ENCODE measurements at places on chromosomes 7 and 10.

DNA sequence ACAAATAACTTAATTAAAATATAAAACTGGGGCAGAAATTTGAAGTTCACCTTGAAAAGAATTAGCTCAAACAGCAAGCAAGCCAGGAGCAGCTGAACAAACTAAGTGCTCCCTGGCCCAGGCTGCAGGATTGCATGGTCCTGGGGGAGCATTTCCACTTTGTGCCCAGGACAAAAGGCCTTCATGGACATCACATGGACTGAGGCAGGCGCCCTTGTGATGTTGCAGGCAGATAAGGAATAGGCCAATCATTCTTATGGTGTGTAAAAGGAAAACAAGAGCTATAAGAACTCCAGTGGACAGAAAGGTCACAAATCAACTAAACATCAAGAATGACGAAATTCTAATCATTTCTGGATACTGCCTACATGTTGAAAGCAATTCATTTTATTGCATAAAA, 17.5 kb upstream of the TECTB start:
- DNase-seq: no peak

DNA sequence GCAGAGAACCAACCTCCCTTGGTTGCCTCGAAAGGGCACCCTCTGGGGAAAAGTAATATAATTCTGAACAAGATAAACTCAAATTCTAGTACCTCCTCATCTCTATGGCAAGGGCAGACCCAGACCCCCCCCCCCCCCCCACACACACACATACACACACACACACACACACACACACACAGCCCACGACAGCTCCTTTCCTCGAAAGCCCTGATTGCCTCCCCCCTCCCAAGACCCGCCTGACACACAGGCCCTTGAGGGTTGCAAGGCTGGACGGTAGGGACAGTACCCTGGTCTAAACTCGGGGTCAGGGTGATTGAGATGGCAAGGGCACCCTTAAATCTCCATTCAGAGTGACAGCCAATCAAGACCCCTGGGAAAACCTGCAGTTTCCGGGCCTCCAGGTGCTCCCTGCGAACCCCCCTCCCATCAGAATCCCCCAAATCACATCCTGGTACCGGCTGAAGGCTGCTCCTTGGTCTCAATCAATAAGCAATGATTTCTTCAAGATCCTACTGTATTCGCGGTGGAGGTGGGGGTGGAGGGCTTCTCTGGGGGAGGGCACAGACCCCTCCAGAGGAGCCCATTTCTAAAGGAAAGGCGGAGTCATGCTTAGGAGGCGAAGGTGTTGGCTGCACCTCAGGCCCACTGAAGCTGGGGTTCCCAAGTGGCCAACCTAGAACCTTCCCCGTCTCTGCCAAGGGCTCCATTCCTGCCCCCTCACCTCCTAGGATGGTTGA, 100.7 kb downstream of the HIP1 start:
- DNase-seq: no peak

DNA sequence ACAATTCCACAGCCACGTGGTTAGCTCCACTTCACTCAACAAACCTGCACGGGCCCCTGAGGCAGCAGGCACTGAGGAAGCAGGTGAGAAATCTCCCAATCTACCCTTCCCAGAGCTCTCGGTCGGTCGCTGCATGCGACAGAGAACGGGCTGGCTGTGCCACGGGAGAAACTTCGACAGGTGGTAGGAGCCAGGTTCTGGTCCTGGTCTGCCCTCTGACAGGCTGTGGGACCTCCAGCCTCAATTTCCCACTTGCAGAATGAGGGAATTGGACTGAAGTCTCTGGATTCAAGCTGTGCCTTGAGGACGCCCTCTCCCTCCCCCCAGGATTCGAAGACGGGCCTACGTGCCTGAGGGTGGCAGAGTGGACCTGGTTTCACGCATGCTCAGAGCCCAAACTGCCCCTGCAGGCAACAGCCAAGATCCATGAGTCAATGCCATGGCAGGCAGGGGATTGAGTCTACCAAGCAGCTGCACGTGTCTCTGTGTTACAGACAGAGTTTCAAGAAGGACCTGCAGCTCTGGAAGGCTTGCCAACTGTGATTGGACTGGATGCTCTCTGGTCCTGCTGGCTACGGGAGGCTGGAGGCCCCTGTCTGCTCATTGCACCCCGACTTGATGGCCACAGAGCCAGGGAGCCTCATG, 215.0 kb downstream of the USP6NL start:
- no peak for DNase-seq

GRCh38 chr10:4372601-4373000, 453.4 kb upstream of the AKR1E2 start:
- DNase-seq: no peak

- no peak for DNase-seq
Measured at GRCh38 chr7:12957487-12957886, 270.1 kb downstream of the ARL4A start.

DNA sequence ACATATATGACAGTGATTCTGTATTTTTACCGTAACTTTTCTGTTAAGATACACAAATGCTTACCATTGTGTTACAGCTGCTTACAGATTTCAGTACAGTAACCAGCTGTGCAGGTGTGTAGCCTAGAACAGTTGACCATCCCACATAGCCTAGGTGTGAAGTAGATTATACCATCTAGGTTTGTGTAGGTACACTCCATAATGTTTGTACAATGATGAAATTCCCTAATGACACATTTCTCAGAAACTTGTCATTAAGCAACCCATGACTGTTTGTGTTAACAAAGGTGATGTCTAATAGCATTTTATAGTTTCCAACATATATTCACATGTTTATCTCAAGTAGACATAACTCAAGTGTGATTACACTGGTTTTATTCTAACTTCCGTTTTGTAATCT, 218.5 kb downstream of the PLXDC2 start:
- no peak for DNase-seq

DNA sequence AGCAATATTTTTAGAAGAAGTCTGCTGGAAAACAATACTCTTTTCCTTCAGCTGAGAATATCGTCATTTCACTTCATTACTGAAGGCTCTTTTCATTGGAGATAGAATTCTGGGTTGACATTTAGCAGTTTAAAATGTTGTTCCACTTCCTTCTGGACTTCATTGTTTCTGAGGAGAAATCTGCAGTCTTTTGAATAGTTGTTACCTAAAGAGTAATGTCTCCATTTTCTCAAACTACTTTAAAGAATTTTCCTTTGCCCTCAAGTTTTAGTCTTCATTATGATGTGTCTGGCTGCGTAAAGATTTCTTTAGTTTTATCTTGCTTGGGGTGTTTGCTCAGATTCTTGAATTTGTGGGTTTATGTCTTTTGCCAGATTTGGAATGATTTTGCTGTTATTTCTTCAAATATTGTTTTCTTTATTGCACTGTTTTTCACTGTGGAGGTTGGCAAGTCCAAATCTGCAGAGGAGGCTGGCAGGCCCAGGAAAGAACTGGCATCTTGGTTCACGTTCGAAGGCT, 136.3 kb downstream of the DNAJB6 start:
- no peak for DNase-seq

DNA sequence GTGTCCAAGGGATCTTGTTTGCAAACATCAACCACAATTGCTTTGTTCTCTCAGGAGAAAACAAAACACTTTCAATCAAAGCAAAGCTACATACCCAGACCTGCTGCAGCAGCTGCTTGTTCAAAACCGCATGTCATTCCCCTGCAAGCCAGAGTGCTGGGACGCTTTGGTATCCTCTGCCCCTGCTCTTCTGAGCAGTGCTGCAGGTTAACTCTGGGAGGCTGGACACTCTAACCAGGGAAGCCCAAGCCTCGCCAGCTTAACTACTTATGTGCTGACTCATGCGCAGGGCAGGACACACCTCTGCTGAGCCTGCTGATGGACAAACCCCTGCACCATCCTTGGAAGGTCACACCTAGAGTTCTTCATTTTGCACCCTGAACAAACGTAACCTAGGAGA, 28.2 kb upstream of the ASAH2 start:
- DNase-seq: no peak

DNA sequence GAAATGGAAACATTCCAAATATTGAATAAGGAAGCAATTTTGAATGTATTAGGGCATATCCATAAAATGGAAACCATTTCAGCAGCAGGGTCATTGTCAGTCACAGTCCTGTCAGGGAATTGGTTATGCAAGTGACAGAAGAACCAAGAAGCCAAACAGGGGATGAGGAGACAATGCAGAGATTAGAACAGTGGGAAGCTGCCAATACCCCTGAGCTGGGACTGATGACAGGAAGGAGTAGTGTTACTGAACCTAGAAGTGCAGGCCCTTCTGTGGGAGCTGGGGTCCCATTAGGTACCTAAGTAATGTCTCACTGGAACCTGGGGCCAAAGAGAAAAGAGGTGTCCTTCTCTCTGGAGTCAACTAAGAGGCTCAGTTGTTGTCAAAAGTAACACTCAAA, 37.6 kb upstream of the NPSR1 start:
- DNase-seq: no peak

- DNase-seq: peak; percentile 31
Measured at GRCh38 chr10:79067241-79068202, 1.2 kb upstream of the ZMIZ1 start.

- no peak for DNase-seq
Measured at GRCh38 chr7:1354661-1355567, 104.4 kb downstream of the MICALL2 start.

- DNase-seq: no peak
Measured at GRCh38 chr10:82282782-82283456, 407.9 kb downstream of the NRG3 start.

DNA sequence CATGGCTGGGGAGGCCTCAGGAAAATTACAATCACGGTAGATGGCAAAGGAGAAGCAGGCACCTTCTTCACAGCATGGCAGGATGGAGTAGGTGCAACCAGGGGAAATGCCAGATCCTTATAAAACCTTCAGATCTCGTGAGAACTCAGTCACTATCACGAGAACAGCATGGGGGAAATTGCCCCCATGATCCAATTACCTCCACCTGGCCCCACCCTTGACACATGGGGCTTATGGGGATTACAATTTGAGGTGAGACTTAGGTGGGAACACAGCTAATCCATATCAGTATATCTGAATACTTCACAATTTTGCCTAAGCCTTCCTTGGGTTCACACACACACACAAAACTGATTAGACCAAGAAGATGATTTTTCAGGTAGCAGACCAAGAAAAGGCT, 145.1 kb upstream of the COL1A2 start:
- no peak for DNase-seq

- DNase-seq: no peak
Measured at GRCh38 chr7:105205592-105206237, 183.0 kb downstream of the SRPK2 start.

DNA sequence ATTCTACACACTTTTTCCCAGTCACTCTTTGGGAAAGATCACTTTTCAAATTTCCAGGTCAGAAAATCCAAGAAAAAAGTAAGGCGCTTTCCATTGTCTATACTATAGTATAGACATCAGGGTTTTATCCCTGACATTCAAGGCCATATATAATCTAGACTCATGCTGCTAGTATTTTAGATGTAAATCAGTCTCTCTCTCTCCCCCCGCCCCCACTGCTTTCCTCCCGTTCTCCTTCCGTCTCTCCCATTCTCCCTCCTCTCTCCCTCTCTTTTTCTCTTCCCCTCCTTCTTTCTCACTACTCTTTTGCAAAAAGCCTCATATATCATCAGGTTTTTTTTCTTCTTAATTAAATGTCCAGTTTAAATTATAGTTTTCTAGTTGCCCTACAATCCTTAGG, 154.8 kb downstream of the PHF14 start:
- no peak for DNase-seq

- DNase-seq: no peak
Measured at GRCh38 chr7:135445690-135446089, 64.2 kb downstream of the CNOT4 start.

- DNase-seq: no peak
Measured at GRCh38 chr7:7585241-7585928, 18.7 kb downstream of the MIOS start.

- DNase-seq: no peak
Measured at GRCh38 chr7:30427296-30428070, 51.1 kb downstream of the NOD1 start.

- no peak for DNase-seq
Measured at GRCh38 chr7:66693331-66693730, 47.2 kb upstream of the RABGEF1 start.

- peak; percentile 99 for DNase-seq
Measured at GRCh38 chr7:38276096-38276877, 2.9 kb upstream of the TARP start.

- no peak for DNase-seq
Measured at GRCh38 chr10:5647507-5648240, 18.7 kb downstream of the ASB13 start.

DNA sequence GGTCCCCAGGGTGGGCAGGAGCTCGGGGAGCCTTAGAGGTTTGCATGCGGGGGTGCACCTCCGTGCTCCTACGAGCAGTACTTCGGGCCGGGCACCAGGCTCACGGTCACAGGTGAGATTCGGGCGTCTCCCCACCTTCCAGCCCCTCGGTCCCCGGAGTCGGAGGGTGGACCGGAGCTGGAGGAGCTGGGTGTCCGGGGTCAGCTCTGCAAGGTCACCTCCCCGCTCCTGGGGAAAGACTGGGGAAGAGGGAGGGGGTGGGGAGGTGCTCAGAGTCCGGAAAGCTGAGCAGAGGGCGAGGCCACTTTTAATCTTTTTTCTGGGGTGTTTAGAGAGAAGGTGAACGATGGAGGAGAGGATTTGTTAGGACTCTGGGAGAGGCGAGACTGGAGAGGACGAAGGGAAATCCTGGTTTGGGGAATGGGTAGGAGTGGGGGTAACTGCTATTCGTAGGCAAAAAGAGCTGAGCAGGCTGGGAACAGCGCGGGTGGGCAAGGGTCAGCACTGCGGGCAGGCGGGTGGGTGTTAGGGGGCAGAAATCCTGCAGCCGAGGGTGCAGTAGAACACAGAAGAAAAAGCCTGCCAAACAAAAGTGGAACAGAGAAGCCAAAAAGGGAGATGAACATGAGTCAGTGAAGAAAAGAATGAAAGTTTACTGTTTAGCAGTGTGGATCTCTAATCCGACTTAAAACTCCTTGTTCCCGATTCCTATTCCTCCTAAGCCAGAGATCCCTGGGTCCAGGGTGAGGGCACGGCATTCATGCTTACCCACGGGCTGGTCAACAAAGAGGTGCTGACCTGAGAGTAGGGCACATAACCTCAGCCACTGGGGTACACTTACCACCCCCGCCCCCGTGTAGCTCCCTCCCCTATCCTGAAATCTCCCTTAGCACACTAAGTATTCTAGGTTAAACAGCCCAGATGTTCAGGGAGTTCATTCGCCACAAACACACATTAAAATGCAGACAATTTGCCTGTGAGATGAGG, 26.9 kb downstream of the PRSS2 start:
- no peak for DNase-seq

- DNase-seq: no peak
Measured at GRCh38 chr10:31614611-31615010, 295.6 kb downstream of the ZEB1 start.

All from GF-D8 (cell line).